ENCODE measurements at places on chromosomes 2 and 18.

GRCh38 chr2:211093743-211094303 is 537.4 kb downstream of the CPS1 start:
- DNase-seq = no peak

GRCh38 chr2:30706534-30707303 is 100.5 kb downstream of the CAPN13 start:
- peak; percentile 56 for DNase-seq

GRCh38 chr2:20723543-20723942 is 56.6 kb downstream of the GDF7 start:
- peak; percentile 43 for DNase-seq

DNA sequence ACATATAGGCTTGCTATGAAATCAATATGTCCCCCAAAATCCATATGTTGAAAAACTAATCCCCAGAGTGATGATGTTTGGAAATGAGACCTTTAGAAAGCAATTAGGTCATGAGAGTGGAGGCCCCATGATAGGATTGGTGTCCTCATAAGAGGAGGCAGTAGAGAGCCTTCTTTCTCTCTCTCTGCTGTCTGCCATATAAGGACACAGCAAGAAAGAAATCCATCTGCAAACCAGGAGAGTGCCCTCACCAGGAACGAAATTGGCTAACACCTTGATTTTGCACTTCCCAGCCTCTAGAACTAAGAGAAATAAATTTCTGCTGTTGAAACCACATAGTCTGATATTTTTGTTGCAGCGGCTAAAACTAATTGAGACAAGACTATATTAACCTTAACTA is 89.5 kb downstream of the NBAS start:
- DNase-seq = no peak

- DNase-seq = no peak
Measured at GRCh38 chr2:162435676-162436075, 91.7 kb downstream of the GCA start.

GRCh38 chr2:221490506-221491060 is 81.5 kb downstream of the EPHA4 start:
- DNase-seq = peak; percentile 26

DNA sequence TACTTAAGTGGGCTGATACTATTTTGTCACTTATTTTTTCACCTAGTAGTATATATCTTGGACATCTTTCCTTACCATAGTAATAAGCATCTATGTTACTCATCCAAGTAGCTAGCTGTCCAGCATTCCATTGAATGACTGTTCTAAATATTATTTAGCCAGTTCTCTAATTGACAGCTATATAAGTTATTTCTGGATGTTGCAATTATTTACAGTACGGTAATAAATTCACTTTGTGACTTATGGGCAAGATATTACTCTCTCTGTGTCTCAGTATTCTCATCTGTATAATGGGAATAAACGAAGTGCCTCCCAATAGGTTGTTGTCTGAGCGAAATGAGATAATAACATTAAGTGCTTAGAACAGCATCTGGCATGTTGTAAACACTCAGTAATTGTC is 46.6 kb upstream of the AGAP1 start:
- peak; percentile 62 for DNase-seq

DNA sequence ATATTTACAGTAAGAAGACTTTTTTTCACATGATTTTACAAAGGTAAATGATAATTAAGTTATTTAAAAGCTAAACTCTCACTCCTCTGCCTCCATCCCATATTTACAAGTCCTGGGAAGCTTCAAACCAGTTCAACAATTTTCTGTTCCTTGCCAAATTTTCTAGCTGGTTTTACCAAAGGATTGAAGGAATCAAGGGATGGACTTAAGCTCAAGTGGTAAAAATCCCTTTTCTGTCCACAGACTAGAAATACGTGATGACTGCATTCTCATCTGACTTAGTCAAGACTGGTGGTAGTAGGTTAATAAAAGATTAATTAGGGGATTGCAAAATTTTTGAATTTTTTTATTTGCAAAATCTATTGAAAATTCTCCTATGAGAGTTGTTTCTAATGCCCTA is 297.3 kb downstream of the MTX2 start:
- DNase-seq = peak; percentile 42

- DNase-seq = no peak
Measured at GRCh38 chr2:85541262-85541661, 2.3 kb downstream of the MAT2A start.

DNA sequence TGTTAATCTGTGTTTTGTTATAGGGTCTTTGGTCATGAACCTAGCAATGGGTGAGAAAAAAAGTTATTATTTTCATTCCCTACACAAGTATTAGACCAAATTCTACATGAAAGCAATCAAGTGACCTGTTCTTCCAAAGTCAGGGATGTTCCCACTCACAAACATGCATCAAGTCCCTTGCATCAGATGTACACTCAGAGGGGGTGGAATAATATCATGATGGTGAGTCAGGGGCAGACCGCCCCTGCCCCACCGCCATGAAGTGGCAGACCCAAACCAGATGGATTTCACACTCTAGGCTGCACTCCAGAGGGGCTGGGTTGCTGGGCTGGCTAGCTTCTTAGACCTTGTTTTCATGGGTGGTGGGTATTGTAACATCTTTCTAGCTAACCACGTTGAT is 91.4 kb downstream of the ACAA2 start:
- DNase-seq = peak; percentile 33

- peak; percentile 96 for DNase-seq
Measured at GRCh38 chr2:133674433-133675331, 106.4 kb upstream of the NCKAP5 start.

DNA sequence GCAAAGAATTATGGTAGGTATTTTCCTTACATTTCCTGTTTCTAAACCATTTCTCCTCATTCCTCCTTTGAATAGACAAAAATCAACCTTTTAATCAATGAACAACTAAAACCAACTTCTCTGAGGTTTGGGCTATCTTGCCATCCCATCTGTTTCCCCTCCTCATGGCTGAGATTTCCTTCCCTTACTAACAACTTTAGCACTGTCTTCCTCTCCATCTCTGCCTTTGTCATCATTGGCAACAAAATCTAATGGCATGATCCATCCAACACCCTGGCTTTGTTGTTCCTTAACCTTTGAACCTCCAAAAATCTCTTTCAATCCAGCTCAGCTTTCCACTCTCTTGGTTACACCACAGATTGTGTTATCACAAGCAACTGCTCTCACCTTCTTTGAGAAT is 95.3 kb upstream of the FAM136A start:
- no peak for DNase-seq

- DNase-seq = peak; percentile 58
Measured at GRCh38 chr2:215828528-215829184, 184.7 kb downstream of the MREG start.

GRCh38 chr2:12490641-12491040 is 226.1 kb upstream of the TRIB2 start:
- DNase-seq = no peak

DNA sequence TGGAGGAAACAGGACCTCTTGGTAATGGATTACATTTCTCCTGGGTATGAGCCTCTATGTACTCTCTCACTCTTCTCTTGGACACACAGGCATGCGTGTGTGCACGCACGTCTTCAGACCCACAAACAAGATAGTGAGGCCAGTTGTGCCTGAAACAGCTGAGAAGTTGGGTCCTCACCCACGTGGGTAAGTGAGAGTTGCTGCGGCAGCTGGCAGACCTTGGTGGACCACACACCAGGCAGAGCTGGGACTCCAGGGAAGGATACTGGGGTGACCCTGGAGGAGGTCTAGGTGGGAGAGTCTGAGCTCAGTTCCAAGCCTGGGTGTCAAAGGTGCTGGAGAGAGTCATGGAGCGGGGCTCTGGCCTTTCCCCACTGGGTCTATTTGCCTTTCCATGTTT is 194.3 kb downstream of the HAUS1 start:
- DNase-seq = no peak

GRCh38 chr2:34578641-34579040 is 979.5 kb upstream of the FAM98A start:
- DNase-seq = no peak

GRCh38 chr2:241197947-241198346 is 9.5 kb downstream of the ANO7 start:
- DNase-seq = no peak

DNA sequence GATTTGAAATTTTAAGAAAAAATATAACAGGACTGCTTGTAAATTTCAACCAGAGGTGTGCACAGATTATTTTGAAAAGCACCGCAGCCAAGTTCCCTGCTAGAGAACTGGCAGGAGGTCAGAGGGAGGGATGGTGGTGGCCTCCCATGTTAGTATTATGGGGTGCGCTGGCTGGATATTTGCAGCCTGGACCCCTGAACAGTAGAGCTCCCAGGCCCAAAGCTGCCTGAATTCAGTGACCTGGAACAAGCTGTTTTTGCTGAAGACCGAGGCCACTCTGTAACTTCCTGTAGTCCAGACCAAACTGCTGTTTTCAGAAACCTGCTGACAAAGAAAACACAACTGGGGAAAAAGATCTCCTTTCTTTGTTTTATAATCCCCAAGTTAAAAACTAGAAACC is 314.3 kb downstream of the TNS1 start:
- DNase-seq = no peak

DNA sequence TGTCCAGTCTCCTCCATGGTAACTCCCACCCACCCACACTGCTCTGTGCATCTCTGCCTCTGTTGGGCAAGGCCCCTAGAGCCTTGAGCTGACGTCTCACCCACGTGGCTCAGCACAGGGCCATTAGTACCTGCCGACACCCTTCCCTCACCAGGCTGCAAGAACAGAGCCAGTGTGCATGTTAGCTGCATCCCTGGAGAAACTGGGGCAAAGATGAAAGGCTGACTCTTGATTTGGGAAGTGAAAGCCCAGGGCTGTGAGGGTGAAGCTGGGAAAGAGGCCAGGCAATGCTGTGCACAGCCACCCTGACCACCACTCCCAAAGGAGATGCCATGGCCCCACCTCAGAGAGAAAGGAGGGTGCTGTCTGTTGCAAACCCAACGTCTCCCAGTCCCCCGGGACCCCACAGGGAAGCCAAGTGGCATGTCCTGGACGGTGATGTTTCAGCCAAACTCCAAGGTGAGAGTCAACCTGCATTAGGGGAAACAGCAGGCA is 20.0 kb upstream of the HPCAL1 start:
- DNase-seq = no peak

GRCh38 chr2:192593561-192593960 is 398.8 kb upstream of the TMEFF2 start:
- no peak for DNase-seq

All from fibroblast of skin of abdomen (primary cell).